ENCODE measurements at places on chromosomes 2 and 18.

- DNase-seq, result peak; percentile 93
Measured at GRCh38 chr2:150133623-150134022, 353.8 kb downstream of the RND3 start.

DNA sequence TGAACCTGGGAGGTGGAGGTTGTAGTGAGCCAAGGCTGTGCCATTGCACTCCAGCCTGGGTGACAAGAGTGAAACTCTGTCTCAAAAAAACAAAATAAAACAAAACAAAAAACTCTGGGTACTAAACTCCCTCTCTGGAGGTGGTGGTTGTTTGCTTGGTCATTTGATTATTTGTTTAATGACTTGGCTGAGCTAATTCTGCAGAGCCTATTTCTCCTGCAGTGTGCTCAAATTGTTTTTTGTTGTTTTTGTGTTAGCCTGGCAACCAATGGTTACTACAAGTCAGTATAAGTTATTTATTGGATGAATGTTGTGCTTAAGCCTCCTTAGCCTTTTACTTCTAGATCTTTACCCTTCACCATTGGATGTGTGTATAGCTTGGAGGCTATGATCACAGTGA is 387.5 kb downstream of the ADCYAP1 start:
- no peak for DNase-seq

DNA sequence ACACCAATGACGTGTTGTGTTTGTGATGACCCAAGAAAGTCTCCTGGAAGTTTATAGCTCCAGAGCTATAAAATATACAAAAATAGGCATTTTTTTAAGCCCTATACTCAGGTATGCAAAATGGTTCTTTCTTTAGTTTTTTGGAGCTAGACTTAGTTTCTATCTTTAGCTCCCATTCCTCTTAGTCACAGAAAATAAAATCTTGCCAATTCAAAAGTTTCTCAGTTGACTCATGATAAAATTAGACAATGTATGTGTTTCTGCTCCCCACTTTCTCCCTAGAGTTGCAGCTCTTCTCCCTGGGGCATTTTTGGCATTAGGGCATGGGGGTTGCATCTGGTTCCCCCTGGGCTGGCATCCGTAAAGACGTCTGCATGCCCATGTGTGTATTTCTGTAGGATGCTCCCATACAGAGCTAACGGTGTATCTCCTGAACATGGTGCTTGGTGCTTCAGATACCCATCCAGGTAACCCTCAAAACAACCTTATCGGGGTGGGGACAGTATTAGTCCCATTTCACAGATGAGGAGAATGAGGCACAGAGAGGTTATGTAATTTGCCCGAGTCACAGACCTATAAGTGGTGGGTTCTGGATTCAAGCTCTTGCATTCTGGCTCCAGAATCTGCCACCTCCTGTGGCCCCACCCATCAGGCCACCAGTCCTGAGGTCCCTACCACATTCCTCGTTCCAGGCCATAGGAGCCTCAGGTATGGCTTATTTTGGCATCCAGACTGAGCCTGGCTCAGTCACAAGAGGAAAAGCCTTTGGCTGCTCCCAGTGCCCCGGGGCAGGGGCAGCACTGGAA is 43.1 kb upstream of the ASAP2 start:
- peak; percentile 44 for DNase-seq

GRCh38 chr2:112938904-112939303 is 27.9 kb downstream of the IL37 start:
- DNase-seq, result peak; percentile 8

DNA sequence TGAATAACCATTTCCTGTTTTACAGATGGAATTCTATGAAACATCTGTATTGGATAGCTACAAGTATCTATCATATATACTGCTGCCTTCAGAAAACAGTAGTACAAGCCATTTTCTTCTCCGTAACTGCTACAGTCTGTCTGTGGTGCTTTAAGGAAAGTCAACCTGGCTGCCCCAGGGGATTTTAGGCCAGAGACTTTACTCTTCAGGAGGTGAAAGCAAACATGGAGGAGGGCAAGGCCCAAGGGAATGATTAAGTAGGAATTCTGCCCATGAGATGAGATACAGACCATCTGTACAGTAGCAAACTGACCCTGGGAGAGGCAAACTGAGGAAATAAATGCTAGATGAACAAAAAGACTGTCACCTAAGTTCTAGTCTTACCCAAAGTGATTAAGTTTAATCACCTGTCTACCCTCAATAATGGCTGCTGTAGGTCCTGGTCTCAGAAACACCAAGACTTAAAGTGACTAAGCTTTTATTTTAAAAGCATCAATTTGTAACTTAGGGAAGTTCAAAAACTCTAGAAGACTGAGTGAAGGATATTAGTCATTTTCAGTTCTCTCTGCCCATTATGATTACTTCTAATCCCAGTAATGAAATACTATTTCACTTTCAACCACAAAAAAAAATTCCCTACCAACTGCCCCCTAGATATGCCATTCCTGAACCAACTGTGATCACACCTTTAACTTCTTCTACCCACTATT is 14.8 kb downstream of the MBD2 start:
- no peak for DNase-seq

DNA sequence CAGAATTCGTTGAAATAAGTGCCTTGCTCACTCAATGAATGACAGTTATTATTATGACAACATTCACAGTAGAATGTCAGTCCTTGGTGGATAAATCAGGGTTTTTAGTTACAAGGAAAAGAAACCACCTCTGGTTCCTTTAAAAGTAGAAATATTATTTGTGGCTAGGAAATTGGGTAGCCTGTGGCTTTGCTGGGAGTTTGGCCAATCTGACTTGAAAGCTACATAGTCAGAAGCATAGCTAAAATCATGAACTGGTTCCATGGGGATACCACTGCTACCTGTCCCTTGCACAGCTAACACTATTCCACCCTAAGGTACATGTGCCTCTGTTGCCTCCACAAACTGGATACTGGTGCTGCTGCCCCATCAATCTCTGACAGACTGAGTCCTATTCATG is 12.8 kb upstream of the SMCHD1 start:
- no peak for DNase-seq

- no peak for DNase-seq
Measured at GRCh38 chr2:238486123-238486848, 59.6 kb downstream of the ASB1 start.

GRCh38 chr2:60627412-60627811 is 74.0 kb upstream of the BCL11A start:
- no peak for DNase-seq

- DNase-seq, result peak; percentile 32
Measured at GRCh38 chr2:224008702-224009261, 30.3 kb downstream of the SERPINE2 start.

- DNase-seq, result no peak
Measured at GRCh38 chr2:54966165-54966832, 84.0 kb downstream of the RTN4 start.

- DNase-seq, result peak; percentile 11
Measured at GRCh38 chr18:73881396-73881917, 266.2 kb downstream of the FBXO15 start.

DNA sequence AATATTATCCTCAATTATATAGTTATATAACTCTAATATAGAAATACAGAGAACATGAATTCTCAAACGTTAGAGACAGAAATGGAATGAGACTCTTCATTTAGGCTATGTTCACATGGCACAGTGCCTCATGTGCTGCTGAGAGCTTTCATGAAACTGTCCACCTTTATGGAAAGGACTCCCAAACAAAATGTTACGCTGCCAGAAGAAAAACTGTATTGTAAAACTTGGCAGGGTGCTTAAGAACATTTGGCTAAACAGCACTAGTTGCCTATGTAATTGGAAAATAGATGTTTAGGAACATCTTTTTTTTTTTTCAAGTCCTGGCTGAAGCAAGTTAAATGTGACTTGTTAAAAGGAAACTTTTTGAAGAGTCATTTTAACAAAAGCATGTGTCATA is 396.0 kb downstream of the ERBB4 start:
- DNase-seq, result no peak

DNA sequence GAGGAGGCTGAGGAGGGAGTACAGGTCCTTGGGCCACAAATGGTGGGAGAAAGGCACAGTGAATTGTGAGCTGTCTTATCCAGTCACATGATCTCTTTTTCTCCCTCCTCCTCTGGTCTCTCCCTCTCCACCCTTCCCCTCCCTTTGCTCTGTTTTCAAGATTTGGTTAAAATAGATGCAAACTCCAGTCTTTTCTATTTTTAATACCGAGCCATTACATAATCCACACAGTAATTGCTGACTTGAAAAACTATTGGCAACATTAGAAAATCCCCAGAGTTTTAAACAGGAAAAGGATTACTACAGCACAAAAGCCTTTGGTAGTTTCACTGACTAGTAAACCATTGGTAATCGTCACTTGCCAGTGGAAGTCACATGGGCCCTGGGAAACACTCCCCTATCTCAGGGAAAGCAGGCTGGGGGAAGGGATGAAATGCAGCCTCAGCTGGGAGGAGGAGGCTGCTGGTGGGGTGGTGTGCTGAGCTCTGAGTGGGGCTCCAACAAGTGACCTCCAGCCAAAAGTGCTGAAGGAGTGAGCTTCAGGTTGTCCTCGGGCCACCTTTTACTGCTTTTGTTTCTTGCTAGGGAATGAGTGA is 57.4 kb upstream of the PCBP1 start:
- peak; percentile 88 for DNase-seq

DNA sequence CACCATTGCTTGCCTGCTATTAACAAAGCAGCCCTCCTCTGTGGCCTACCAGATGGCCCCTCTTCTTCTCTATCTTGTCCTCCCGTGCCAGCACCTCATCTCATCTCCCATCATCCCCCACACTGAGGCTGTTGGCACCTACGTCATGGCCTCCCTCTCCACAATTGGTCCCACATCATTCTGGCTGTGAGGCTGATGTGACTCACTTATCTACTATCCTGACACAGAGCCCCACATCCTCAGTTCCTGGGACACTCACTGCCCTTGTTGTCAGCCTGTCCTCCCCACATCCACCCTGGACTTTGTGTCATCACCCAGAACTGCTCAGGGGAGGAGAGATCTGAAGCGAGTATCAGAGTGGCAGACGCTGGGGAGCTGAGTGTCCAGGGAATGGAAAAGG is 102.9 kb downstream of the MRO start:
- no peak for DNase-seq

DNA sequence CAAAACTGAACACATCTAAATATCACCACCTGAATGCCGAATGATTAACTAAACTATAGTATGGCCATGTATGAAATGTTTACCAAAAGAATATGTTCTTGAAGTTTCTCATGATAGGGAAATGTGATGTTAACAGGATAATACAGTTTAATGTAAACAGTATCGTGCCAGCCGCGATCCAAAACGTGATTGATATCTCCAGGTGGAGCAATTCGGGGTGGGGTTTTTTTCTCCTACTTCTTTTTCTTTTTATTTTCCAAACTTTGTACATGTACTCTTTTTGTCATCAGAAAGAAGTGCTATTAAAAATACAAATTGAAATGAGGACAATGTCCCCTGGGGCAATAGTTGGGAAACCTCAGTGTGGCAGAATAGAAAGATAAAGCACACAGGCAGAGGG is 4.0 kb upstream of the BIN1 start:
- DNase-seq, result no peak

DNA sequence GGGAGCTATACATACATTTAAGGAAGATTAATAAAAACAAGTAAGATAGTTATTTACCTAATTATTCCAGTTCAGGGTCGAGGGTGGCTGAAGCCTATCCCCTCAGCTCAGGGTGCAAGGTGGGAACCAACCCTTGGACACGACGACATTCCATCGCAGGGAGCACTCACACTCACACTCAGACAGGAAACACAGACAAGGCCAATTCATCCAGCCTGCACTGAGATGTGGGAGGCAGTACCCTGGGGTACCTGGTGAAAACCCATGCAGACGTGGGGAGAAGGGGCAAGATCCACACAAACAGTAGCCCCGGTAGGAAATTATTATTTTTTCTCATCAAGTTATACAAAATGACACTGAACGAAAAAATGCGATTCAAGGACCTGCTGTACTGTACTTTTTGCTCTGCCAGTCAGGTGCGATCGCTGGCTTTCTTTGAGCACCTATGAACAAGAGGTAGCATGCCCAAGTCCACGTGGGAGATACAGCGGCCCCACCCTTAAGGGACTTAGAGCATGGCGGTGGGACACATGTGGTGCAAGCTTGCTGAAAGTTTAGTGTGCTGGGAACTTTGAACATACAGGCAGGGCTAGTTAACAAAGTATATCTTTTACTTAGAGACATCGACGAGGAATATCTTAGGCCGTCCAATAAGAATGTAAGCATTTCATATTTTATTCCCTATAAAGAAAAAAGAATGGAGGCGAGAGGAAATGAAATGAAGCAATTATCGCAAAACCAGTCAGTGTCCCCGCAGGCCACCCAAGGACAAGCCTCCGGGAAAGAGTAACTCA is 624 bp downstream of the METTL8 start:
- DNase-seq, result peak; percentile 17

- peak; percentile 49 for DNase-seq
Measured at GRCh38 chr18:58579561-58580047, 49.3 kb downstream of the ALPK2 start.

DNA sequence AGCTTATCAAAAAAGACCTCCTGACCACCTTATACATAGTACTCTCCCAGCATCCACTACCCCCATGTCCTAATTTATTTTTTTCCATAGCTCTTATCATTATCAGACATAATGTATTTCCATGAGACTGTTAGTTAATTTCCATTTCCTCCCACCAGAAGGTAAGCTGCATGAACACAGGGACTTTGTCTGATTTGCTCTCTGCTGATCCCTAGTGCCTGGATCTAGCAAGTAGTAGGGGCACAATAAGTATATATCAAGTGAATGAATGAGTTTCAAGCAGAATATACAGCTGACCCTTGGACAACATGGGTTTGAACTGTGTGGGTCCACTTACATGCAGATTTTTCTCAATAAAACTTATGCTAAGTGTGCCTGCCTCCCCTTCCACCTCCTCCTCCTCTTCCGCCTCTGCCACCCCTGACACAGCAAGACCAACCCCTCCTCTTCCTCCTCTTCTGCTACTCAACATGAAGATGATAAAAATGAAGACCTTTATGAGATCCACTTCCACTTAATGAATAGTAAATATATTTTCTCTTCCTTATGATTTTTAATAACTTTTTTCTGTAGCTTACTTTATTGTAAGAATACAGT is 53.8 kb downstream of the CTAGE1 start:
- DNase-seq, result peak; percentile 62

GRCh38 chr2:18214936-18215335 is 336.5 kb downstream of the KCNS3 start:
- peak; percentile 11 for DNase-seq

DNA sequence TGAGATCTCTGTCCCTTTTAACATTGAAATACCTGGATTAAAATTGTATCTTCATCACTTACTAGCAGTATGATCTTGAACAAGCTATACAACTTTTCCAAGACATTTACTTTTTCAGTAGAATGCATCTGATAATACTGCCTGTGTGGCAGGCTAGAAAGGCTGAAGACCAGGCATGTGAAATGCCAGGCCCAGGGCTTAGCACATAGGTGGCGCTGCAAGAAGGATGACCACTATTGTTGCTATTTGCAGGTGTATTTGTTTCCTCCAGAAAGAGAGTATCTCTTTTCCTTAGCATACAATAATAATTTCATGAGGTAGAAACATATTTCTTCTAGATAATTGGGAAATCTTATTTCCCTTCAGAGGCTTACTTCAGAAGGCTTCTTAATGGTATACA is 331.3 kb downstream of the THSD7B start:
- DNase-seq, result no peak

GRCh38 chr2:174333017-174333371 is 1.8 kb upstream of the SP9 start:
- DNase-seq, result no peak

- DNase-seq, result no peak
Measured at GRCh38 chr18:14124689-14125088, 7.5 kb downstream of the ZNF519 start.

- DNase-seq, result peak; percentile 49
Measured at GRCh38 chr2:85926931-85927661, 38.3 kb upstream of the ST3GAL5 start.
